ENCODE measurements at places on chromosomes 12 and 14.

- no peak for DNase-seq
These were observed 99.2 kb downstream of the GCH1 start for GRCh38 chr14:54803396-54803795.

DNA sequence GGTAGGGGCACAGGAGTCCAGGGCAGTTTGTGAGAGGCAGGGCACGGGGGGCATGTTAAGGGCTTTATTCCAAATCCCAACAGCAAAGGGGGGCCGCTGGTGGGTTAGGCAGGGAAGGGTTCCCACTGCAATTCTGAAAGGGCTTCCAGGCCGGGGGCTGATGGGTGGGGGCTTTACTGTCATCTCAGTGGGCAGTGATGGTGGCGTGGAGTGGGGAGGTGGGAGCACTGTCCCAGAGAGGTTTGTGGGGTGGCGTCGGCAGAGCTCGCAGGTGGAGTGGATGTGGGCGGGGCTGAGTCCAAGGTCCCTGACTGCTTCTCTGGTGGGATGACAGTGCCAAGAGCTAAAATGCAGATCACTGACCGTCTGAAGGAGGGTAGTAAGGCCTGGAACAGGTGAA is 121.6 kb upstream of the EVL start:
- DNase-seq: no peak

- no peak for DNase-seq
These were observed 855.8 kb downstream of the FSCB start for GRCh38 chr14:43651185-43651787.

GRCh38 chr12:50078281-50078680 is 6.9 kb upstream of the SMARCD1 start:
- DNase-seq: no peak

DNA sequence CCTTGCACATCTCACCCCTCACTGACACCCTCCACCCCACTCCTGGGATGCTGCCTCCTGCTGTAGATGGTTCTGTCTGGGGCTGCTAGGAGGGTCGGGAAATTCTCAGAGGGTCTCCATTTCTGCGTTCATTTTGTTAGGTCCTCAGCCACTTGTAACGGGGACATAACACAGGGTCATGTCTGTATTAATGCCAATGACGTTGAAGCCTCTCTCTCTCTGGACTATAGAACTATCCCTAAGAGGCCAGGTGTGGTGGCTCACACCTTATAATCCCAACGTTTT is 14.6 kb downstream of the SIVA1 start:
- DNase-seq: no peak

GRCh38 chr12:109523504-109523903 is 46.1 kb downstream of the UBE3B start:
- no peak for DNase-seq

GRCh38 chr12:111494676-111495075 is 89.0 kb downstream of the SH2B3 start:
- no peak for DNase-seq

DNA sequence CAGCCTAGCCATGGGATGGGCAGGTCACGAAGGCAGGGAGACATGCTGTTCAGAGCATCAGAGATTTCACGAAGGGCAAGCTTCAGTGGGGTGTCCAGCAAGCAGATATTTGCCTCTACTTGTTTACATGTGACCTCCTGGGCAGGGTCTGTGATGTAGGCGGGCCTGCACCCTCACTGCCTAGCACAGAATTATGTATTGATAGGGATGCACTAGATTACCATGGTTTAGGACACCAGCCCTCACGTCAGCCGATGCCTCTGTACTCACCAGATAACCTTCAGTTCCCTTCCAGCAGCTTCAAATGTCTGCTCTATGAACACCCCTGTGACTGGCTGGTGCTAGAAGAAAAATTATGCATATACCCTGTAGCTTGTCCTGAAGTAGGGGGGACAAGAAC is 5.1 kb upstream of the EIF5 start:
- DNase-seq: no peak

GRCh38 chr14:65606460-65606859 is 193.9 kb downstream of the FUT8 start:
- DNase-seq: no peak

GRCh38 chr12:55697686-55698085 is 10.0 kb downstream of the ITGA7 start:
- DNase-seq: no peak

DNA sequence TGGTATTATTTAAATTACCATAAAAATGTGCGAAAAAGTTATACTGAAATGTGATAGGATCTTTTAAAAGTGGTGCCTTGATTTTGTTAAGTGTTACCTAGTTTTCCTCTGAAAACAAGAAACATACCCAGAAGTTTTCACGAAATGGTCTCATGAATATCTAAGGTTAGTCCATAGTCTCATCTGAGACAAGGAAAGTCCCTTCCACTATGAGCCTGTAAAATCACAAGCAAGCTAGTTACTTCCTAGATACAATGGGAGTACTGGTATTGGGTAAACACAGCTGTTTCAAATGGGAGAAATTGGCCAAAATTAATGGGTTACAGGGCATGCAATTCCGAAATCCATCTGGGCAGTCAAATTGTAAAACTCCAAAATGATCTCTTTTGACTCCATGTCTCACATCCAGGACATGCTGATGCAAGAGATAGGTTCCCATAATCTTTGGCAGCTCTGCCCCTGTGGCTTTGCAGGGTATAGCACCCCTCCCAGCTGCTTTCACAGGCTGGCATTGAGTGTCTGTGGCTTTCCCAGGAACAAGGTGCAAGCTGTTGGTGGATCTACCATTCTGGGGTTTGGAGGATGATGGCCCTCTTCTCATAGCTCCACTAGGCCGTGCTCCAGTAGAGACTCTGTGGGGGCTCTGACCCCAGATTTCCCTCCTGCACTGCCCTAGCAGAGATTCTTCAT is 271.4 kb downstream of the NAV3 start:
- no peak for DNase-seq

DNA sequence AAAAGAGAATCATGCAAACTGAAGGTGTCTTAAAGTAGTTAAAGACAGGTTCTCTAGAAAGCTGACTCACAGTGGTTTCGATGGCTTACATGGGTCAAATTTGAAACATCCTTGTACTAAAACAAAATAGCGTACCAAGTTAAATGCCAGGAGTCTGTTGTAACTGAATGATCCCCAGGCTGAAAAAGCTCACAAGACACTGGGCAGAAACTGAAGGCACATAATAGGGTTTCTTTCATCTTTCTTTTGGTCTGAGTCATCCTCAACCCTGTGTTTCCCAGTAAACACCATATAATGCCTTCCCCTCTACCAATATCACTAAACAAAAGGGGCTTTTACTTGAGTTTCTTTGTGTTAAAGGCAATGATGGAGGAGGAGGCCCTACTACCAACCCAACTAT is 12.8 kb downstream of the ZFYVE1 start:
- no peak for DNase-seq

GRCh38 chr14:42490536-42490935 is 883.9 kb downstream of the LRFN5 start:
- DNase-seq: no peak

GRCh38 chr14:103057372-103058163 is at the start of gene CDC42BPB:
CDC42BPB (minus strand) TSS chr14:103057549; CDS start chr14:103057173, 376 bp downstream.
- peak; percentile 81 for DNase-seq

- DNase-seq: no peak
These were observed 60.8 kb upstream of the REP15 start for GRCh38 chr12:27635349-27635972.

DNA sequence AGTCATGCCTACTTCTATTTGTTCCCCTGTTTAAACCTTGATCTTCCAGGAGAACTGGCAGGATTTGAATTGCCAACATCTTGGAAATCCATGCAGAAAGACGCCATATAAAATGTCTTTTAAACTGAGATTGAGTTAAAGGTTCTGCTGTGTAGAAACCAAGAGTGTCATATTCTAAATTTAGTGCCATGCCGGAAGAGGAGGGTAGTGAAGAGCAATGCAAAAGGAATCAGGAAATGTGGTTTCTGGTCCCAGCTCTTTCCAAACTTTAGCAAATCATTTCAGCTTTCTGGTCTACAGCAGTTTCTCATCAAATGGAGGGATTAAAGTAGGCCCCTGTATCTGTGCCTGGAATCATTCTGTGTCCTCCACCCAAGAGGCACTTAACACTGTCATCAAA is 85.7 kb downstream of the BTG1 start:
- DNase-seq: no peak

DNA sequence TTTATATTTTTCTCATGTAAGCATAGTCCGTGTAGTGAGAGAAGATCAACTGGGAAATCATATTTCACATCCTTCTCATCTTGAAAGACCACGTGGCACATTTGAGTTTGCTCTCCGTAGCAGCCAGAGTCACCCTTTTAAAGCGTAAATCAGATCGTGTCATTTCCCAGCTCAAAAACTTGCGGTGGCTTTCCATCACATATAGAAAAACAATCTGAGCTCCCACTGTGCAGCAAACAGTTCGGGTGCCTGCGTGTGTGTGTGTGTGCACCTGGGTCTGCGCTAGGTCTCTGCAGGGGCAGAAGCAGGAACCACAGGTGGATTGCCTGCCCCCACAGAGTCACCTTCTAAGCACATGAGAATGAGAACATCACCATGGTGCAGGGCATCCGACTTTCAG is 338.2 kb downstream of the TRHDE start:
- DNase-seq: no peak

- no peak for DNase-seq
These were observed 31.7 kb upstream of the INF2 start for GRCh38 chr14:104657563-104658324.

- no peak for DNase-seq
These were observed 41.0 kb downstream of the USP15 start for GRCh38 chr12:62301080-62301798.

- no peak for DNase-seq
These were observed 14.6 kb upstream of the PITPNM2 start for GRCh38 chr12:123165537-123165936.

GRCh38 chr12:130977743-130978095 is 24.0 kb downstream of the ADGRD1 start:
- DNase-seq: no peak

DNA sequence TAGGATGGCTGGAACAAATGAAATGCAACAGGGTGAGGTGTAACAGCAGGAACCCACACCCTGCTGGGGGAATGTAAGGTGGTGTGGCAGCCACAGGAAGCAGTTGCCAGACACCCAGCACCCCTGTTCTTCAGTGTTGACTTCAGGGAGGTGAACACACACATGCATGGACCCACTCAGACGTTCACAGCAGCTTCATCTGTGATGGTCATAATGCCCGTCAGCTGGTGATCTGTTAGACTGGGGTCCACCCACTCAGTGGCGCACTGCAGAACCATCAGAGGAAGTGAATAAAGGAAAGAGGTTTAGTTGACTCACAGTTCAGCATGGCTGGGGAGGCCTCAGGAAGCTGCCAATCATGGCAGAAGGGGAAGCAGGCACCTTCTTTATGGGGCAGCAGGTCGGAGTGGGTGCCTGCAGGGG is 22.7 kb upstream of the TEX22 start:
- DNase-seq: no peak

GRCh38 chr12:57190037-57190436 is 26.6 kb upstream of the NXPH4 start:
- peak; percentile 49 for DNase-seq

DNA sequence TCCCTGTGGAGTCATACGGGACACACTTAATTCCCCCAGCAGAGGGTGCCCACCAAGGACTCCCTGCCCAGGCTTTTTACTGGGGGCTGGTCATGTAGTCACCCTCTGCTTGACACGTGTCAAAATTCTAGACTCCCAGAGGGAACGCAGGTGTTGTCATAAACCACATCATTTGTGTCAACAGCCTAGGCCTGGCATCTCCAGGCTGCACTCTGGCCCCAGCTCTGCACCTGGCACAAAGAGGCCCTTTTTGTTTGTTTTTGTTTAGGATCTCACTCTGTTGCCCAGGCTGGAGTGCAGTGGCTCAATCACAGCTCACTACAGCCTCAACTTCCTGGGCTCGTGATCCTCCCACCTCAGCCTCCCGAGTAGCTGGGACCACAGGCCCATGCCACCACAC is 21.1 kb downstream of the BRI3BP start:
- DNase-seq: no peak

All from anterior cingulate cortex (tissue), 58 donors.